ENCODE measurements at places on chromosomes 5 and 9. TPM values are rescaled to one million over a fixed set of nuclear protein-coding genes. Genes with fewer than 3 reads are reported as not detected.

The EIF4E1B gene
- total RNA-seq: not detected

The MARVELD2 gene
- 1.6 TPM for total RNA-seq

The NIPAL4 gene
- total RNA-seq: 2.7 TPM

The IL11RA gene
- 18.8 TPM for total RNA-seq

Data from activated B cell treated with CpG ODN at 0.5 μM for 24 hours (primary cell).